ENCODE measurements at places on chromosomes 2 and 18.

DNA sequence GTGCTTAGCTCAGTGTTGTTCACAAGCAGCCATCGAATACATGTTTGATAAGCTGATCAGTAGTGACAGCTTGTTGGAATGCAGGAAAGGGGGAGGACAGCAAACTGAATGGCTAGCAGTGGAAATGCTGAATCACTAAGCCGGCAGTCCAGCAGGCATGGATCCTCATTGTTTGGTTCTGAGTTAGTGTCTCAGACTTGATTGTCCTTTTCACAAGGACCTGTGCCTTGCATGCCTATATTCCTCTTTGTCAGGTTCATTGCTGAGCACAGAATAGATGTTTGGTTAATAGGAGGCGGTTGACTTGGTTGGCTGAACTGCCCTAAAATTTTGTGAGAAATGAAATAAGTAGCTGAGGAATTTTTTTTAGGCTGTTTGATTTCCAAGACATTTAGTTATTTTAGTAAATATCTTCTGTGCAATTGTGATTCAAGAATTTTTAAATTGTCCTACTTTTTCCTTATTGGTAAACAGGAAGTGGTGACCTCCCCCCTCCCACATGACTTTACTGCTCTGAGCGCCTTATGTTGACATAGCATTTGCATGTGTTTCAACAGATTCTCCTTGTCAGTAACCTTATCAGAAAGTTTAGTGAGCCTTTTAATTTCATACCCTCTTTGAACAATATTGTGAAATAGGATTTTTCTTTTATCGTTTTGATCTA, 21.4 kb upstream of the STON1 start:
- no peak for DNase-seq

- DNase-seq = no peak
Observed at GRCh38 chr18:58522132-58522531, 106.8 kb downstream of the ALPK2 start.

DNA sequence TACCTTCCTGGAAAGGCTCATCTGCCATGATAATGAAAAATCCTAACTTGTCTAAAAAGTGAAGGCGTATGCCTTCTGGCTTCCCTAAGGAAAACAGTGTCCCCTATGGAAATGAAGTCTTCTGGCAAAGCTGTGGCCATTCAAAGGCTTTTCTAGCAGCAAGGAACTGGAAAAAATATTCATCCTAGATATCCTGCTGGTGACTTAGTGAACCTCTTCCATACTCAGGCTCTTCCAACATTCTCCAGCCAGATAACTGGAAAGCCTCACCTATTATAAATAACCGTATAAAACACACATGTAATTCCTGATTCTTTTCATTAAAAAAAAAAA, 84.7 kb downstream of the RBMS1 start:
- DNase-seq = no peak

DNA sequence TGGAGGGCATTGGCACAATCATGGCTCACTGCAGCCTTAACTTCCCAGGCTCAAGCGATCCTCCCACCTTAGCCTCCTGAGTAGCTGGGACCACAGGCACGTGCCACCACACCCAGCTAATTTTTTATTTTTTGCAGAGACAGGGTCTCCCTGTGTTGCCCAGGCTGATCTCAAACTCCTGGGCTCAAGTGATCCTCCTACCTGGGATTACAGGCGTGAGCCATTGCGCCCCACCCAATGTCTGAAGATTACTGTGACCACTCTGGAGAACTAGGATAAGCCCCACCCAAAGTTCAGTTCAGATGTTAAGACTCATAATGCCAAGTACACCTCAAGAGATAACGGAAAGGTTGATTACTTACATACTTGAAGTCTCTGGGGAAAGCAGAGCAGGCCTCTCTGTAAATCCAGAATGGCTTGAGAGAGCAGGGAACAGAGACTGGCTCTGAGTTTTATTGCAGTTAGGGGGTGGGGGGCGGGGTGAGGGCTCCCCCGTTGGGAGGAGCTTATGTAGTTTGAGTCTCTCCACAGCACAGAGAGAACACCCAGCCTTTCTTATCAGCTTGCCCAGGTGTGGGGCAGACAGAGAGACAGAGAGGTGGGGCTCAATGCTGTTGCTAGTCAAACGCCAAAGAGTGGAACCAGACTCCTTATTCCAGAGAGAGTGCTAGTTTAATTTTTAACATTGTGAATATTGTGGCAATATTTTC, 26.5 kb upstream of the ERICH2 start:
- no peak for DNase-seq

GRCh38 chr18:4817665-4818064, 362.6 kb upstream of the DLGAP1 start:
- DNase-seq = no peak

DNA sequence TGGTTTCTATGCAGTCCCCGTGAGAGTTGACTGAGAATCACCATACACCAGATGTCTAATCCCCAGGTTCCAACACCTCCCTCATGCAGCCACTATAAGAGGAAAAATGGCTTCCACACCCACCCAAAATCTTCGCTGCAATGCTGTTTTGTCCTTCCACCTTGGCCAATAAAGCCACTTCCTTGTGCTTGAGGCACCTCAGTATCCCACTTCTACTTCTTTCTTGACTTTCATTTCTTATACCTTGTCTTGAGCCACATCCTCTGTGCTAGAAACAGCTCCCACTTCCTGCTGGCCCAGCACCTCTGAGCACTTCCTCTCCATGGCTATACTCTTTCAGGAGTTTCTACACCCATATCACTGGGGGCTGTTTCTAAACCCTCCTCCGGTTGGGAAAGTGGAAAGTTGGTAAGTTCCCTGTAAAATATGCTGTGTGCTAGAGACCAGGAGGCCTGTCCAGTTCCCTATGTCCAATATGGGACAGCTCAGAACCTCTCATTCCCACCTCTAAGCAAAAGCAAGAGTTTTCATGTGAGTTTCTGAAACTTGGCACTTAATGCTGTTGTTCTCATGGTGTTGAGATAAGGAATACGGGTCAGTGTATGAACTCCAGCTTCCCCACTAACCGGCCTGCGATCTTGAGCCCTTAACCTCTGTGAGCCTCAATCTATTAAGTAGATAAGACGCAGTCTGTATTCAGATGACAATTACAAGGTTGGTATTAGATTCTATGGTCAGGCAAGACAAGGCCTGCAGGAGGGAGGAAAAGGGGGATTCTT, 209.1 kb upstream of the ID2 start:
- no peak for DNase-seq

DNA sequence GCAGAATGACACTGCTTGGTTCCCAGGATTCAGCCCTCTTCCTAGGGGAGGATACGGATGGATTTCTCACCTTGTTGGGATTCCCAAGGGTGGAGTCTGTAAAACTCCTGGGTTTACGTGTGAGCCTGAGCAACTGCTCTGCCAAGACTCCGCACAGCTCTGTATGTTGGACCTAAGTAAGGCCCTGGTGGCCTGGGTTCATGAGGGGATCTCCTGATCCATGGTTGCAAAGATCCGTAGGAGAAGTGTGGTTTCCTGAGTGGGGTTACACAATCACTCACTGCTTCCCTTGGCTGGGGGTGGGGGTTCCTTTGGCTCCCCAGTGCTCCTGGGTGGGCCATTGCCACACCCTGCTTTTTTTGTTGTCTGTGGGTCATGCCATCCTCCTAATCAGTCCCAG, 37.7 kb downstream of the ANKRD12 start:
- no peak for DNase-seq

DNA sequence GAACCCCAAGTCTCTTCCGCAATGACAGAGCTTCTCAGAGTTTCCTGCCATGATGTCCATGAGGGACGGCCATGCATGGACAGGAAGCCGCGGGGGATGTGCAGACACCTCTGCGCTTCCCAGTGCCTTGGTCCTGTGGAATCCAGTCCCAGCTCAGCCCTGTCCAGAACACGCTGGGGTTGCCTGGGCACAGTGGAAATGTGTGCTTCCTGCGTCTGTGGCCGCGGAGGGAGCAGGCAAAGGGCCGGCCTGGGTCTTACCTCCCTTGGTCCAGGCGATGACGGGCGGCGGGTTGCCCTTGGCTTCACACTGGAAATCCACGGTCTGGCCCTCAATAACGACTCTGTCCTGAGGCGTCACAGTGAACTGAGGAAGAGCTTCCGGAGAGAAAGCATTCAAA, 79.6 kb downstream of the PXDN start:
- no peak for DNase-seq

- DNase-seq = no peak
Observed at GRCh38 chr18:77160515-77160914, 27.9 kb upstream of the MBP start.

GRCh38 chr2:98093146-98093545, 6.2 kb downstream of the VWA3B start:
- DNase-seq = no peak

DNA sequence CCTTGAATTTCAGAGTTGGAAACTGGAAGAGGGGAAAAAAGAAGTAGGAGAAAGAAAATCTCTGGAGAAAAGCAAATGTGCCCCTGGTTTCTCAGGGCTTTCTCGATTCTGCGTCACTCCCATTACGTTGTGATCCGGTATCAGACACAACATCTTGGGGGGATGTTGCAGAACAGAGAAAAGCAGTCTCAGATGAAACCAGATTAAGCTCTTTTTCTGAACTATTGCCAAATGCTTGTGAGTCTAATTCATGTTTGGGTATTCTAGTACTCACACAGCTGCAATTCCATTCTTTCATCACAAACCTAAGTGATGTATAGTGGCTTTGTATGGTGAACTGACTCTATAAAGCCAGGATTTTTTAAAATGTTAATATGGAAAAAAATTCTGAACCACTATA, 233.2 kb downstream of the TCF4 start:
- DNase-seq = no peak

- DNase-seq = no peak
Observed at GRCh38 chr2:121577381-121577780, 46.7 kb downstream of the RNU4ATAC start.

DNA sequence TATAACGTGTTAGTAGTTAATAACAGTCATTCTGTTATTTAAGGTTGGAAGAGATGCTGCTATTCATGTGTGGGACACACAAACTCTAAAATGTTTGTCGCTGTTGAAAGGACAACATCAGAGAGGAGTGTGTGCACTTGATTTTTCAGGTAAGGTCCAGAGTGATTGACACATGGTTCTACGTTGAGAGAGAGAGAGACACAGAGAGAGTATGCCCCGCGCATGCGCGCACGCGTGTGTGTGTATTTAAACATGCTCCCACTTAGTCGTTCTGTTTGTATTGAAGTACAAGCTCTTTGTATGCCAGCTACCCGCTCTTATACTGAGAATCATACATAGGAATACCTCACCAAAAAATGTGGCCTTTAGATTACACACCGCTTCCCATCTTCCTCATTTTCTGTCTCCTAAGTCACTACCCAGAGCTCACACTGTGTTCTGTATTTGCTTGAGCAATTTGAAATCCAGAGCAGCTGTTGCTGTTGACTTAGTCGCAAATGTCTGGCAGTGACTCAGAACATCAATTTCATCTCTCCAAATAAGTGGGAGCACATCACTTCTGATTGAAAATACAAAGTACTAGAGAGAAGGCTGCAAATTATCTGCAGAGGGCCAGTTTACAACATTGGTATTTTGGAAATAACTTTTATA, 148.1 kb downstream of the EML6 start:
- DNase-seq = no peak

DNA sequence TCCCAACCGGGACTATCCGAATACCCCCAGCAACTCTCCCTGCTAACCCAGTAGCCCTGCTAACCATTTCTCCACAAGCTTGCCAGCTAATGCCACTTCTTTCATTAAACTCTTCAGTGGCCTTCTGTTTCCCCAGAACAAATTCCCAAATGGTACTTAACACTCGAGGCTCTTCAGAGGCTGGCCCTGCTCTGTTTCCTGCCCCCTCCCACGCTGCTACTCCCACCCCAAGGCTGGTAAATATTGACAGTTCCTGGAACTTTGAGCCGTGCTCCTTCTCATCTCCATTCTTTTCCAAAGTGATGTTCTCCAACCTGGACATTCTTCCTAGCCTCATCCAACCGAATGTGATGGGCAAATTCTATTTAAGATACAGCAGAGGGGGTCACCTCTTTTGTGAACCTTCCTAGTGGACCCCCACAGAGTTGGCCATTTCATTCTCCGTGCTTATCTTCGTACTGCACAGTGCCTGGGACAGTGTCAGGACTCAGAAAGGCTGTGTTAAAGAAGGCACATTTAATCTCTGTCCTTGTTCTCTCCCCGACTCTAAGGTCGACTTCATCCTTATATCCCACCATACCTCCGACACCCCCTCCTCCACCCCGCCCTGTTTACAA, 3.2 kb upstream of the KIDINS220 start:
- DNase-seq = no peak

DNA sequence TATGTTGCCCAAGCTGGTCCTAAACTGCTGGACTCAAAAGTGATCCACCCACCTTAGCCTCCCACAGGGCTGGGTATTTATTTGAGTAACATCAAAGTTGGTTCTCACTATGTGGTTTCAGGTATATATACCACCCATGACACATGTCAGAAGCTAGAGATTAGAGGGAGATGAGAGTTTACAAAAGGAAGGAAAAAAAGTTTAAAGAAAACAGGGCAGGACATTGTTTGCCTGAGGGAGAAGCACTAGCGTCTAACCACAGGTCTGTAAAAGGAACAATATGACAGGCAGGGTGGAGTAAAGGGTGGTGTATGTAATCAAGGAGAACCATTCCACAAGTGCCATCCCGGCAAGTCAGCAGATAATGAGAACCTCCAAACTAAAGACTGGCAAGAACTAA, 8.5 kb downstream of the CEP76 start:
- no peak for DNase-seq

- no peak for DNase-seq
Observed at GRCh38 chr2:202278944-202279343, 13.4 kb downstream of the NOP58 start.

DNA sequence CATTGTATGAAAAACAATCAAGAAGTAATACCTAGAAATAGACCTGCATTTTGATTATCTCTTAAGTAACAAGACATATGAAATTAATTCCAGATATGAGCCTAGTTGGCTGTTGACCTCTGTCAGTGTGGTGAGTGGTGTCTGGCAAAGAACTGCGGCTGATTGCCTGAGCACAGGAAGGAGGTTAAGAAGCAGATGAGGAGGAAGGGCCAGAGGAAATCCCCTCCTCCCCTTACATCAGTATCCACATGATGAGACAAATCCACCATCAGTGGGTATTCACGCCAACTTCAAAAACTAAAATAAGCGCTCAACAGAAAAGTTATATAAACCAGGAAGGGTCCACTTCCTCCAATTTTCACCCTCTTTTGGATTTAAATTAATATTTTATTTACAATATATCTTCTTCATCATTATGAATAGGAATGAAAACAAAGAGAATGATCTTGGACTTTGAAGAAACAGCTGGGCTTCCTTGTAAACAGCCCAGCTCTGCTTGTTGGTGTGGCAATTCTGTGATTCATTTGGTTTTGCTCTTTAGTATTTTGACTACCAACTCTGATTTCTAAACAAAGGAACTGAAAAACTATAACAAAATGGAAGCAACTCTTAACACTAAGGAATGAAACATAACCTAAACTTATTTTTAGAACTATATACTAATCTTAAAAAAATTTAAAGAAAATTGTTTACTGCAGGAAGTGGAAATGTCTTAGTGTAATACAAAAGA, 27.3 kb downstream of the RFTN2 start:
- no peak for DNase-seq

GRCh38 chr18:65227970-65228369, 522.8 kb upstream of the CDH7 start:
- DNase-seq = no peak

GRCh38 chr2:217832115-217832514, 170.7 kb downstream of the TNS1 start:
- DNase-seq = no peak

GRCh38 chr2:236656721-236657120, 87.1 kb downstream of the ACKR3 start:
- DNase-seq = no peak

- DNase-seq = no peak
Observed at GRCh38 chr2:25302758-25303375, 38.9 kb downstream of the DNMT3A start.

GRCh38 chr18:49031511-49032188, 80.9 kb upstream of the SMAD7 start:
- peak; percentile 15 for DNase-seq

GRCh38 chr18:73511771-73512503, 635.7 kb downstream of the FBXO15 start:
- no peak for DNase-seq

Measured in stimulated activated CD4-positive, alpha-beta T cell treated with anti-CD3 and anti-CD28 coated beads, Interleukin-15, amount 100 ng/mL, for 48 hours (primary cell).